ENCODE measurements at places on chromosomes 3 and 15.

DNA sequence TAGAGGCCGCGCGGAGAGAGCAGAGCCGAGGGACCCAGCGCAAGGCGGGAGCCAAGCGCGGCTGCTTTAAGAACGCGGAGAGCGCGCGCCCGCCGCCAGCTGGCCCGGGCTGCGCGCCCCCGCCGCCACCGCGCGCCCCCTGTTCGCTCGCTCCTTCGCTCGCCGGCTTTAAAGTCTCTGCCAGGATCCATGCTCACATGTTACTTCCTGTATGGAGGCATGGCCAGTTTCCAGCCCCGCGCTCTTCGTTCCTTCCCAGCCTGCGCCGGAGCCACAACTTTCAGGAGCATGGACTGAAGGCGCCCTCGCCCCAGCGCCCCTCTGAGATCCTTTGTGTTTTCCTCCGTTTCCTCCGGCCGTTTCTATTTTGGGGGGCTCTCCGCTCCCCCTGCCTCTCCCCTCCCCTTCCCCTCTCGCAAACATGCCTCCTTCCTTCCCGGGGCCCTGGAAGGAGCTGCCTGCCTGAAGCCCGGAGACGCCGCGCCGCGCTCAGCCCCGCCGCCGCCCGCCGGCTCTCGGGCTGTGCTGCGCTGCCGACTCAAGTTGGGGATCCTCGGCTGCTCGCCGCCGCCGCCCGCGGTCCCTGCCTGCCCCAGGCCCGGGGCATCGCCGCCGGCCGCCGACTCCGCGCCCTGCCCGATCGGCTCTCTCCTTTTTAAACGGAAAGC lies at the start of gene PTPRG:
TSS of gene PTPRG (plus strand) at position 198 of the 668 bp plus-strand sequence. CDS start 717 bp downstream, outside the sequence.
- no peak for DNase-seq

DNA sequence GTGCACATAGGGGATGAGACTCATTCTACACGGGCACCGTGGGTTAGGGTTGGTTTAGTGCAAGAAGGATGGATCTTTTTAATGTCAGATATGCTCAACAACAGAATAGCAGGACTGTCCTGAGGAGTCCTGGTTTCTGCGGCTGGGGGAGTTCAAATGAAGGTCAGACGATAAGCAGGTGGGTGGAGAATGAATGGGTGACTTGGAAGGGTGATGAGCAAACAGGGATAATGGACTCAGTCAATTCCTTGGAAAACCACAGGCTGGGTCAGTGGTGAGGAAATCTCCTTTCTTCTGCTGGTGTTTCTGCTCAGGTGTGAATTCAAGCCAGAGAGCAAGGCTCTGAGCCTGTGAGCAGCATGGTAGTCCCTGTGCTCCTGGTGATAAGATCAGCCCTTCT lies 59.9 kb downstream of the MESD start:
- DNase-seq = no peak

GRCh38 chr15:38242055-38242454 lies 10.6 kb upstream of the SPRED1 start:
- DNase-seq = no peak

GRCh38 chr15:92244703-92245102 lies 149.0 kb upstream of the ST8SIA2 start:
- DNase-seq = no peak

DNA sequence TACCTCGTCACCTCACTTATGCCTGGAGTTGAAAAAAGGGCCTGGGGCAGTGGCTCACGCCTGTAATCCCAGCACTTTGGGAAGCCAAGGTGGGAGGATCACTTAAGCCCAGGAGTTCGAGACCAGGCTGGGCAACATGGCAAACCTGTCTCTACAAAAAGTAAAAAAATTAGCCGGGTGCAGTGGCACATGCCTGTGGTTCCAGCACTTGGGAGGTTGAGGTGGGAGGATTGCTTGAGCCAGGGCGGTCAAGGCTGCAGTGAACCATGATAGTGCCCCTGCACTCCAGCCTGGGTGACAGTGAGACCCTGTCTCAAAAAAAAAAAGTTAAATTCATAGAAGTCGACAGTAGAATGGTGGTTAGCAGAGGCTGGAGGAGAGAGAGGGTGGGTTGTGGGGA lies 4.6 kb upstream of the NEIL1 start:
- DNase-seq = no peak

GRCh38 chr3:57256844-57257243 lies 29.3 kb downstream of the APPL1 start:
- DNase-seq = no peak

DNA sequence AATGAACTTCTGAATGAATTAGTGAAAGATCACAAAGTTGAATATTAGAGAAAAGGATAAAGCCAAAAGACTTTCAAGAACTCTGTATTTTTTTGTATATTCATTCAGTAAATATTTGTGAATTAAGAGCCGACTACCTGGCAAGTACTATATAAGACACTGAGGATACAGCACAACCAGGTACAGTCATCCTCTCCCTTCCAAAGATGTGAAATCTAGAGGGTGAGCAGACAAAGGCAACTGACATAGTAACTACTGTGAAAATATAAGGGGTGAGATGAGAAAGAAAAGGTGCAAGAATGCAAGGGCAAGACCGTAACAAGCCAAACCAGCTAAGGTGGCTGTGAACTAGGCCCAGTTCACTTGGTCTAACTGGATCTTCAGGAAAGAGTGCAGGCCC lies 974.6 kb upstream of the CFAP20DC start:
- DNase-seq = no peak

- peak; percentile 60 for DNase-seq
Measured at GRCh38 chr15:68383161-68384074, 48.5 kb downstream of the ITGA11 start.

- no peak for DNase-seq
Measured at GRCh38 chr3:89058371-89058770, 49.0 kb upstream of the EPHA3 start.

DNA sequence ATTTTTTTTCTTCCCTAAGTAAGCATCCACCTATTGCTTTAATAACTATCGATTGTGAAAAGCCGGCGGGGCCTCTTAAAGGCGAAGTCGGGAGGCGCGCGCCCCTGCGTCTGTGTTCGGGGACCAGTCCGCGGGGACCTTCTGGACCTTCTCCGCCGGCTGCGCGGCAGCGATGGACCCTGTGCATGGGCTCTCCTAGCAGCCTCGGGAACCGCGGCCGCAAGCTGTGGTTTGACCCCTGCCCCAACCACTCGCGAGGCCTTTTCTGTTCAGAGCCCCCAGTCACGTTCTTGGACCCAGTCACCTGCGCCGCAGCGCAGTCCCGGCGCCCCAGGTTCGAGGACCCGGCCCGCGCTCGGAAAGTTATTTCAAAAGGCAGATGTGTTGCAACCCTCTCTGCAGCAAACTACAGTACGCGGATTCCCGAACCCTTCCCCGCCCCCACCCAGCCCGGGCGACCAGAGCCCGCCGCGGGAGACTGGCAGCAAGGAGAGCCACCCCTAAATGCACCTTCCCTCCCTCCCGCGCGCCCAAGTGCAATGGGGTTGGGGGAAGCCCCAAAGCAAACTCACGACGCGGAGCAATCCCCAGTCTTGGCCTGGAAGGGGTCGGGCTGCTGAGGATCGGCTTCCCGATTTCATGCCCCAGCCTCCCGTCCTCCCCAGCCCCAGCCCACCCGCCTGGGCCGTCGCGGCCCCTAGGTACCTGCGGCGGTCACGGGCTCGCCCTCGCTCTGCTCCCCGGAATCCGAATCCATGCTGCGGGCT lies 684 bp downstream of the TNFAIP8L3 start:
- peak; percentile 60 for DNase-seq

DNA sequence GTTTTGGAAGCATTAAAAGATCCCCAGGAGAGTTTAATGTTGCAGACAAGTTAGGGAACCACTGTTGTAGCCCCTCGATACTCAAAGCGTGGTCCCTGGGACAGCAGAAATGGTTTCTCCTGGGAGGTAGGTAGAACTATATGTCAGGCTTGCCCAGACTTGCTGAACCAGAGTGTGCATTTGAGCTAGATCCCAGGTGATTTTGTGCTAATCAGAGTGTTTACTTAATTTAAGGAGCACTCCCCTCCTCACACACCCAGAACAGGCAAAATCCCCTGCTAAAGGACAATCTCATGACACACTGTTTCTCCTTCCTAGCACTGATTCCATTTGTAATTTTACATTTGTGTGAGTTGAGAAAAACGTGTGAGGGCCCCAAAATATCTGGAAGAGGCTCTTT lies 24.3 kb downstream of the LMCD1 start:
- no peak for DNase-seq

DNA sequence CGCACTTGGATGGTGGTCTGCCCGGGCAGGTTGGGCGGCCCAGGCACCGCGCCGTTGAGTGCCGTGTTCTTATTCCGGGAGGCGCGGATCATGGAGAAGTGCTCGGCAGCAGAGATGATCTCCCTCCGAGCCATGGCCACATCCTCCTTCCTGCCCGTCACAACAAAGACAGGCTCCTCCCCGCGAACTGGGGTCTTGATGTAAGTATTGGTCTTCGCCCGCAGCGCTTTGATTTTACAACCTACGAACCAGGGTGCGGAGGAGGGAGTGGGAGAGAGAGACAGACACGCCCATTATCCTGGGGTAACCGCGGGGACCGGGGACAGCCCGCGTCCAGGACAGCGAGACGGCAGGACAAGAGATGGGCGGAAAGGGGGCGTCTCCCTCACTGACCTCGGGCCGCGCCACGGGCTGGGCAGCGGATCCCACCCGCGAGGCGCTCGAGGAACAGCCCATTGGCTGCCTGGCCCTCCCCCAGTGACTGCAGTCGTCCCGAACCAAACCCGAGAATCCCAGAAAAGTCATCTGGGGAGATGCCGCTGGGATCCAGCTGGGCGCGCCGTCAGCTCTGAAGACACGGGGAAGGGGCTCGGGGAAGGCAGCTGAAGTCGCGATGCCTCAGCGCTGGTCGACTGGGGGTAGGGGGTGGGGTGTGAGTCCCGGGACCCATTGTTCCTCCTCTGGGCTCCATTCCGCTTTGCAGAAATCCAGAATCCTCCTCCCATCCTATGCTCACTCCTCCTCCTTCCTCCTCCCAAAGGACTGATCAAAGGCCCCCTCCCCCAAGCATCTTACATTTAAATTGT lies 1.2 kb downstream of the MEX3B start:
- peak; percentile 32 for DNase-seq

GRCh38 chr3:191399918-191400317 lies 61.0 kb upstream of the PYDC2 start:
- DNase-seq = no peak

DNA sequence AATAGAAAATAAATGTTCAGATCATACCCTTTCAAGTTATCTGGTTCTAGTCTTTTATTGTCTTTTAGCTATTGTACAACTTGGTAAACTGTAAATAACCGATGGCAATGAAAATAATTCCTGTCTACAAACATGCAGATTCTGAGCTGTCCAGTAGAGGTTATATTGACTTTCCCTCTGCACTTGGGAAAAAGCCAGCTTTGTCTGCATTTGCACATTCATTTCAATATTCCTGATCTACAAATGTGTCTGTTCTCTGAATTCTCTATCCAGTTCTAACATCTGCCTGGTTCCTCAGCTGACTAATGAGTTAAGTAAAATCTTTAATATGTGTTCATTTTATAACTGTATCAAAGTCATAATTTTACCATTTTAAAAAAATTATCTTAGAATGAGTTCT lies 408.5 kb downstream of the ERC2 start:
- no peak for DNase-seq

GRCh38 chr3:152268555-152269055 lies at the start of gene MBNL1:
Gene MBNL1 (plus strand): TSS chr3:152268929. CDS start chr3:152300194, 31,265 bp downstream.
- peak; percentile 57 for DNase-seq

GRCh38 chr15:93146196-93146595 lies 57.2 kb upstream of the RGMA start:
- no peak for DNase-seq

DNA sequence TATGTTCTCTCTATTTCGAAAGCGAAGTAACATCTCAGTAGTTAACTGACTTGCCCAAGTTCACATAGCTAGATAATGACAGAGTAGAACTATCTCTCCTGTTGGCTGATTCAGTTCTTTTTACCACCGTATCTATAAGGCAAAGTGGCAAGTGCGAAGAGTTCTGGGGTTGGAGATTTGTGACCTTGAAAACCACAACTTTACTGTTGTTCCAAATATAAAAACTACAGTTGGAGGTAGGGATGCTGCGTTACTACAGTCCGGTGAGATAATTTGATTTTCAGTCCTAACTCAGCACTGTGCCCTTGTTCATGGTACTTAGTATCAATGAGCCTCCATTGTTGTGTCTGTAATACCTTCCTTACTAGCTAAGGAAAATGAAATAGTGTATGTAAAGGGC lies 71.2 kb upstream of the GOLGA8B start:
- DNase-seq = no peak

GRCh38 chr3:43243590-43244587 lies 42.5 kb upstream of the SNRK start:
- DNase-seq = no peak

DNA sequence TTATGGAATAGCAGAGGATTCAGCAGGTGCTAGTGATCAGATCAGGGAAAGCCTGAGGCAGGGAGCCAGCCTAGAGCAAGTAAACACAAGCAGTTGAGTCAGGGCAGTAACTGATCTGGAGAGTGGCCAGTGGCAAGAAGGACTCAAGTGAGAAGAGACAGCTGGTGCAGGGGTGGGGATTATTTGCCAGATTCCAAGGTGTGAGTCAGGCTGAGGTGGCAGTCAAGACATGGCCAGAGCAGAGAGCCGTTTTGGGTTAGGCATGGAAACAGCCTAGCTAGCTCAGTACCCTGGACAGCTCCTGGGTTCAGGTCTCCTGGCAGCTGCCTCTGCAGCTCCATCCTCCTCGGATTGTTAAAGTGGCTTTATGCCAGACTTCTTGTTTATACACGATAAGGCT lies 281.9 kb upstream of the ONECUT1 start:
- DNase-seq = peak; percentile 61

GRCh38 chr3:7618606-7619005 lies 757.7 kb downstream of the GRM7 start:
- no peak for DNase-seq

DNA sequence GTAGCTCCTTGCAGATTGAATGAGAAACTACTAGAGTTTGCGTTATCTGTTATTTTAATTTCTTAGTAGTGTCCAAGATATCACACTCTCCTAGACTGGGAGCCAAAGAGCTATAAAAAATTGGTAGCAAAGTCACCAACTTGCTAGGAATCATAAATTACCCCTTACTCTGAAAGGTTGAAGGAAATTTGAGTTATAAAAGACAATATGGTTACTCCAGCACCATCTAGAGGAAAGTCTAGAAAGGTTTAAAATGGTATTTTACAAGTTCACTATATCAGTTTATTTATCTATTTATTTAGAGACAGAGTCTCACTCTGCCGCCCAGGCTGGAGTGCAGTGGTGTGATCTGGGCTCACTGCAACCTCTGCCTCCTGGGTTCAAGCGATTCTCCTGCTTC lies 121.6 kb downstream of the RBPMS2 start:
- no peak for DNase-seq

- DNase-seq = no peak
Measured at GRCh38 chr3:136789976-136790375, 28.9 kb upstream of the SLC35G2 start.

DNA sequence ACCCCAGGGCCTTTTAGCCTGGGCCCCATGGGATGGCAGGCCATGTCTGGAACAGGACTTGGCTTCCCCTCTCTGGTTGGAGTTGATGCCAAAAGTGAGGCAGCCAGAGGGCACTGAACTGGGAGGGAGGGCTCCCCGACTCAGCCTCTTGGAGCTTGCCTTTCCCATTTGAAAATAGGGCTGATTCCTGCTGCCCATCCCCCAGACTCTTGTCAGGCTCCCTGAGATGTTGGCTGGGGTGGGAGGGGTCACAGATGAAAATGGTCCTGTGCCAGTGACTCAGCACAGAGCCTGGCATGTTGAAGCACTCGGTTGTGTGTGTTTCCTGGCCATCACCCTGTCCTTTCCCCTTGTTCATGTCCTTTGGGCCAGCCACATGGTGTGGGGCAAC lies 6.6 kb downstream of the PPCDC start:
- no peak for DNase-seq

All from HuH-7 (cell line).